ENCODE measurements at places on chromosomes 7 and 10.

- no peak for DNase-seq
These were observed 3.8 kb downstream of the UPK3B start for GRCh38 chr7:76513817-76514799.

DNA sequence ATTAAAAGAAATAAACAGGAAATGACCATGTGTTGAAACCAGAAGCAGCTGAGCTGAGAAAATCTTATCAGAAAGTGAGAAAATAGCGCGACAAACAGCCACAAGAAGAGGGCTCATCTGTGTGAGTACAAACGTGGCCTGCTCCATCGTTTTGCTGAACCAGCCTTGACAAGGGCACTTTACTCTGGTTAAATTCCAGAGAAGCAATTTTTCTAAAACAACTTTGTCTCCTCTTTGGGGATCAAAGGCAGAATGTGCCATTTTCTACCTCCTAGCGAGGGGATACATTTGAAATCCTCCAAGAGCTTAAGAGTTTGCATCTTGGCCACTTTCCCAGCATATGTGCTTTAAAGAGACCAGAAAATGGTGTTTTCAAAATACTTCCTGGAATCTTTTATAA, 51.3 kb upstream of the VIPR2 start:
- no peak for DNase-seq

DNA sequence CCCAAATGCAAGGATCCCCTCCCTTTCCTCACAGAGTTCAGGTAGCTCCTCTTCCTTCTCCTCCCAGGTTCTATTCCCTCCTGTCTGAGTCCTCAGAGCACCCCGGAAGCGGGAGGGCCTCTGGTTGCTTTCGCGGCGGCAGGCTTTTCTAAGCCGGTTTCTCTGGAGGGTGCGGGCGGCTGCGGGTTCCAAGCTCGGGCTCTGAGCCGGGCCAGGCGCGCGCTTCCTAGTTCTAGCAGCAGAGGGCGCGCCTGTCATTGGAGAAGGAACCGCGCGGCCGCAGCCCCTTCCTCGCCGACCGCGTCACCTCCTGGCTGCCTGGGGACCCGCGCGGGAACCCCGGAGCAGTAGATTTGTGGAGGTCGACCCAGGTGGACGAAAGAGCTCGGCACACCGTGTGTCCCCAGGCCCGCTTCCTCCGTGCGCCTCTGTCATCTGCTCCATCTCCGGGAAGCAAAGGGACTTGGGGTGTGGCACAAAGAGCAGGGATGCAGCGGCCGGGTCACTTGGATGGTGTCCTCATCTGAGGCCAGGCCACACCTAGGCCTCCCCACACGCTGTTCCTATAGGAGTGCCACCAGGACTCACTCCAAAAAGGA, 389.0 kb upstream of the PODXL start:
- peak; percentile 17 for DNase-seq

DNA sequence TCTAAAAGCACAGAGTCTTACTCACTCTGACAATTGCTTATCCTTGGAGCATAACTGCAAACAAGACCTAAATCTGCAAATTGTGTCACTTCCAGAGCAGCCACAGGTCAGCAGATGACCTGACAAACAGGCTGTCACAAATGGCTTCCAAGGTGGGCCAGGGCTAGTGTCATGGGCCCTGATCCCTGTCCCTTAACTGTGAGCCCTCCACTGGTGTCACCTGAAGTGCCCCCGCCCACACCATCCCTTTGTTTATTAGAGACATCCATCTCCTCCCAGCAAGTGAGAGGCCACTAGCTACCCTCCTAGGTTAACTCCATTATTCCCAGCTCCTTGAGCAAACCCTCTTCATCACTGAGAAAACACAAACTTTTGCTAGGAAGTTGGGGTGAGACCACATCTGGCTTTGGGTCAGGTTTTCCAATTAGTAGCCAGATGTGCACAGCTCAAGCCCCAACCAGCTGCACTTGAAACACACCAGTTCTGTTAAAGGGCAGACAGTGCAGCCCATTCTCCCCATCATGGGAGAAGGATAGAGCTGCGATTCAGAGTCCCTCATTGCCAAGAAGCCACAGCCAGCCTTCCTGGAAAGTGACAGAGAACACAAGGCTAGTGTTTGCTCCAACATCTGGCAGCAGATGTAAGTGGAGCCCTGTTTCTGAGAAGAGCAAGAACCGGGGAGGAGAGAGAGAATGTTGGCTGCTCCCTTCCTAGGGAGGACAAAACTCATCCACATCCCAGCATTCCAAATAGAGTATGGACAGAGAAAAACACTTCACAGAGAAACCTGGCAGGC, 75.7 kb upstream of the NANOS1 start:
- no peak for DNase-seq

- DNase-seq = peak; percentile 55
These were observed 2.5 kb upstream of the MACC1 start for GRCh38 chr7:20219446-20220292.

DNA sequence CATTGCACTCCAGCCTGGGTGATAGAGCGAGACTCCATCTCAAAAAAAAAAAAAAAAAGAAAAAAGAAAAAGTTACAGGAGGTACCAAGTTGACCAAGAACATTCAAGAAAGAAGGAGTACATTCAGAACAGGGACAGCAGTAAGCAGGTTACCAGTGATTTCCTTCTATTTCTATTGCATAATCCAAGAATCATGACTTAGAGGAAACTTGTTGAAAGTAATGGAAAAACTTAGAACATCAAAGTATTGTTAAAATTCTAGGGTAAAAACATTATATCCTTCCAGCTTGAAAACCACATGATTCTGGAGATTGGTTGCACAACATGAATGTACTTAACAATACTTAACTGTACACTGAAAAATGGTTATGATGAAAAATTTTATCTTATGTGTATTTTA, 25.2 kb downstream of the RAPGEF5 start:
- no peak for DNase-seq

GRCh38 chr7:131031099-131031868, 296.4 kb upstream of the MKLN1 start:
- DNase-seq = no peak

GRCh38 chr10:79143879-79144278, 75.1 kb downstream of the ZMIZ1 start:
- no peak for DNase-seq

- no peak for DNase-seq
These were observed 150.9 kb downstream of the MBL2 start for GRCh38 chr10:52621635-52622079.

GRCh38 chr7:38846280-38846679, 62.7 kb downstream of the VPS41 start:
- DNase-seq = no peak

- no peak for DNase-seq
These were observed 13.4 kb upstream of the WDFY4 start for GRCh38 chr10:48670978-48671913.

DNA sequence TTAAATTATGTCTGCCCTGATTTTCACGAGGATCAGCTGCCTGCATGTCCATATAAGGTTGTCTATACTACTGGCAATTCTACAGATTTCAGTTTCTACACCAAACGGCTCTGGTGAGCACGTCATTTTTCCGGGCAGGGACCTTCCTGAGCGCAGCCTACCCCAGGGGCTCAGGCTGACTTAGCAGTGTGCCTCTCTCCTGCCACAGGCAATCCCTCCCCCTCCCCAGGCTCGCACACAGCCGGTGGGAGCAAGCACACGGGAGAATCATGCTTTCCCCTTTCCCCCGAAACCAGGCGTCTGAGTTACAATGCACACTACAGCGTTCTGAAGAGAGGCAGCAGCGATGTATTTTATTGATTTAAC, 1.7 kb downstream of the KLF6 start:
- DNase-seq = no peak

DNA sequence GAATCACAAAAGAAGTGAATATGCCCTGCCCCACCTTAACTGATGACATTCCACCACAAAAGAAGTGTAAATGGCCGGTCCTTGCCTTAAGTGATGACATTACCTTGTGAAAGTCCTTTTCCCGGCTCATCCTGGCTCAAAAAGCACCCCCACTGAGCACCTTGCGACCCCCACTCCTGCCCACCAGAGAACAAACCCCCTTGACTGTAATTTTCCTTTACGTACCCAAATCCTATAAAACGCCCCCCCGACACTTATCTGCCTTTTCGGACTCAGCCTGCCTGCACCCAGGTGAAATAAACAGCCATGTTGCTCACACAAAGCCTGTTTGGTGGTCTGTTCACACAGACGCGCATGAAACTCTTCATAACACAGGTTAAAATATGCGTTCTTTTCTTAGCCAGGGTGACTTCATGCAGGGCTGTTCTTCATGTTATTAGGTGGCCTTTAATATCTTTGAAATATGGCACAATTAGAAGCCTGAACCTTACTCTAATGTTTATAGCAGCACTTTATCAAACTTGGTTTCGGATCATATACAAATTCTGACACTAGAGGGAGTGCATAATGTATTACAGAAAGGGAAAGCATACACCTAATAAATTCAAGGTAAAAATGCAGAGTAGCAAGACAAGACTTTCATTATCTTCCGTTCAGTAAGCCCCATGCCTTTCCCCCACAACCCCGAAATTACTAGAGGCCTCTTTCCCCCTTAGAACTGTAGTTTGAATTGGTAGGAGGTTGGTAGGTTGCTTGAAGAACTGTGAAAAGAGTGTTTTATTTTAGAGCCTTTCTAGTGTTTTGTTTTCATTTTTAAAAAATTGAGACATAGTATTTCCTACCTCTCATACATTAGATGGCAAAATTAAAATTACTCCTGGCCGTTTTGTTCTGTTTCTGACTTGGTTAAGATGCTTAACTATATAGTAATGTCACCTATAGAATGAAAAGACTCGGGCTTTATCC, 117.9 kb downstream of the NPY start:
- peak; percentile 13 for DNase-seq

- no peak for DNase-seq
These were observed 41.4 kb upstream of the SLC26A5 start for GRCh38 chr7:103487419-103487818.

DNA sequence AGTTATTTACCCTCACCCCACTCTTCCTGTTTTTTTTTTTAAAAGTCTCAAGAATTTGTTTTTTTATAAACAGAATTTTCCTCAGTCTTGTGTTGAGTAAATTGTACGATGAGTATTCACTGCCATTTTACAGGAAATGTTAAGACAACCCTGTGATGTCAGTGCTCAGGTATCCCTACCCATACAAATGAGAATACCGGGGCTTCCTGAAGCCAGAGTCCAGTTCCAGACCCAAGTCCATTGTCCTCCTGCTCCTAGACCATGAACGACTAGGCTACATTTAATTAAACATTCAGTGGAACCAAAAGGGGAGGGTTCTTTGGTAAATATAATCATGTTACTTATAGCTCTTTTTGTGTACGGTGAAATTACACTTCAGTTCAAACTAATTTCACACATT, 79.2 kb downstream of the GNAI1 start:
- no peak for DNase-seq

GRCh38 chr7:91374321-91374989, 110.2 kb downstream of the FZD1 start:
- no peak for DNase-seq

DNA sequence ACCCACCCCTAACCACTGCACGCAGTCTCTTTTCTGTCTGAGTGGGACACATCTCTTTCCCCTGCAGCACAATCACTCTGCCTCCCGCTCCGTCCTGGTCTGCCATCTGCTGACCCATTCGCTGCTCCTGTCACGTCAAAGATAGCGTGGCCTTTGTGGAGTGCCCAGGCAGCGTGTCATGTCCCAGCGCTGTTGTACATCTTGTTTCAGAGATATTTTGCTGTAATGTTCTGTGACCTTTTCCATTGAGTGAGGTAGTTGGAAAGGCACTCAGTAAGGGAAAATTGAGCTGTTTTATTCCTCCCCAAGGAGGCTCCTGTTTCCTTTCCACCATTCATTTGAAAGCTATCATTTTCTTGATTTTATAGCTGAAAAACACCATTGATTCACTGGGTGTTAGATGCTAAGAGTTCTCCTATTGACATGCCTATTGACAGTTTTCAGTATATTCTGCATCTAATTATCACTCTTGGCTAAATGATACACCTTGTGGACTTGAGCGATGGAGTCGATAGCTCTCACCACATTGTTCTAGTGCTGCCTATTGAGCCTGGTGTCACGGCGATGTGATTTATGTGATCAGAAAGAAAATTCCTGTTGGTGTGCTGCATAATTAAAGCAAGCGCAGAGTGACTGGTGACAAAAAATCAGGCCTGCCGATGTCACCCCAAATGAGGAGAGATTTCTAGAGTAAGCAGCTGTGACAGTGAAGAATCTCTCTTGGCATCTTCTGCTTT, 372.6 kb downstream of the LRMDA start:
- DNase-seq = no peak

Data from smooth muscle cell of the brain vasculature (primary cell).